AG08395 (cell line): ENCODE measurements at places on chromosomes 5 and 9.

DNA sequence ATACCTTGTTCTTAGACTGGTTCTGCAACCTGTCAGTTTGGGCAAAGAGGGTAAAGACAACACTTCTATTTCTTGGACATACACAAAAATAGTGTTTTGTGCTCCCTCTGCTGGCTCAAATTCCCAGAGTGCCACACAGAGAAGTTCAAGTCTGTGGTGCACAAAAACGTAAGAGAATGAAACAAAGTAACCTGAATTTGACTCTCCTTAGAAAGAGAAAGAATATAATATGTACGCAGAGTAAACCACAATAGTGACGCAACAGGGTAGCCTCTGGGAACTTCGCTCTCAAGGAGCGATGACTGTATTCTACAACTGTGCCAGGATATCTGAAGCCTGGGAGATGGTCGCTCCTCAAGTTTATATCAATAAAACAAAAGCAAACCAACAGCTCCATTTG is 18.5 kb downstream of the DDX31 start:
- peak; percentile 45 for DNase-seq

GRCh38 chr5:172984244-172984953 is 828 bp downstream of the ATP6V0E1 start:
- DNase-seq, result peak; percentile 80

GRCh38 chr5:129398026-129398678 is 61.9 kb upstream of the ADAMTS19 start:
- DNase-seq, result no peak

- no peak for DNase-seq
Measured at GRCh38 chr9:75858497-75859092, 31.9 kb upstream of the PCSK5 start.

GRCh38 chr9:4106760-4107143 is 193.1 kb downstream of the GLIS3 start:
- peak; percentile 62 for DNase-seq

- peak; percentile 93 for DNase-seq
Measured at GRCh38 chr5:73321757-73322436, 126.7 kb downstream of the FOXD1 start.

GRCh38 chr5:1538276-1538675 is 14.5 kb upstream of the LPCAT1 start:
- DNase-seq, result no peak

GRCh38 chr5:76571559-76571958 is 51.6 kb downstream of the F2RL2 start:
- DNase-seq, result no peak

DNA sequence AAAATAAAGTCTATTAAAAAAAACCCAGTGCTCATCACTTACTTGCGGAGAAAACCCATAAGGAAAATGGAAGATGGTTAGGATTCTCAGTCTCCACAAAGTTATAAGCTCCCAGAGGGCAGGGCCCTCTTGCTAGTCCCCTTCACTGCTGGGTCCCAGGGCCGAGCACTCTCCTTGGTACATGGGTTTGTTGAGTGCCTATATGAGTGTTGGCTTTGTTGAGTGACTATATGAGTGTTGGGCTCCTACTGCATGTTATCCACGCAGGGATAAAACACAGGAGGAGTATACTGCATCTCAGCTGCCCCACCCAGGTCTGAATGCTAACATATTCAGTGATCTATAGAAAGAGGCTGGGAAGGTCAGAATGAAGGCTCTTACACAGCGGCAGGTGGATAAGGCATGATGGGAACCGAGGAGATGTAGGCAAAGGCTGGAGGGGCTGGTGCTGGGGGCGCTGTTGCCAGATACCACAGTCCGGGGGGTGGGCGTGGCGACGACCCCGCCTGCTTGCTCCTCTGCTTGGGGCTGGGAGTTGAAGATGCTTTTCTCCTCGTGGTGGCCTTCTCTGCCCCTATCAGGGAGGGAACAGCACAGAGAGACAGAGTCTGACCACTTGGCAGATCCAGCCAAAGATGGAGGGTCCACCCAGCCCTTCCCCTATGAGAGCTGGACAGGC is 11.6 kb downstream of the ORM2 start:
- DNase-seq, result no peak

GRCh38 chr5:59833448-59833847 is 60.1 kb downstream of the PDE4D start:
- DNase-seq, result no peak

GRCh38 chr5:78577071-78577807 is 71.3 kb downstream of the LHFPL2 start:
- DNase-seq, result no peak

- no peak for DNase-seq
Measured at GRCh38 chr9:69292078-69292477, 32.9 kb upstream of the ENTREP1 start.

- no peak for DNase-seq
Measured at GRCh38 chr9:91690540-91691249, 259.3 kb downstream of the ROR2 start.

DNA sequence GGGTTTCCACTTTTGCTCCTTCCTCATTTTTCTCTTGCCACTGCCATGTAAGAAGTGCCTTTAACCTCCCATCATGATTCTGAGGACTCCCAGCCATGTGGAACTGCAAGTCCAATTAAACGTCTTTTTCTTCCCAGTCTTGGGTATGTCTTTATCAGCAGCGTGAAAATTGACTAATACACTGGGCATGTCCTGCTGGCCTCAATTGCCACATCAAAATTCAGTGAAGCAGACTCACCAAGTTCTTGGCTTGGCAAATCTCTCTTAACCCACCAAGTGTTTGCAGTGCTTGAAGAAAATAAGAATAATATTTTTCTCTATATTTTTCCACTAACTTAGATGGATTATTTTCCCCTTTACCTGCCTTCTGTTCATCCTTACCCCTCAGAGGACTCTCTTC is 212.0 kb downstream of the BRINP1 start:
- no peak for DNase-seq

GRCh38 chr9:136529516-136530460 is 16.1 kb downstream of the NOTCH1 start:
- no peak for DNase-seq

DNA sequence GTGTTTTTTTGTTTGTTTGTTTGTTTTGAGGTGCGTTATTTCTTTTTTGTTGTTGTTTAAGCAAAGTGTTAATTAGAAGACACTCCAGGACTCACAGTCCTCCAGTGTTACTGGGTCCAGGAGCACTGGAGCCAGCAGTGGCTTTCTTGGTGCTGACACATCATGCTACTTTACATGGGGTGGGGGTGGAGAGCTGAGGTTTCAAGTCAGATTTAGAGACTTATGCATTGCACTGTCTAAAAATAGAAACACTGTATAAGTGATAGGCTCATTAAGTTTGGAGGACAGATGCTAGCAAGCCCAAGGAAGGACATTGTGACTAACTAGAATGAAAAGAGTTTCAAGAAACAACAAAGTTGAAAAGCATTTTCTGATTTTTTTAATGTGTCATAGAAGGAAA is 2209.2 kb downstream of the MAT2B start:
- no peak for DNase-seq

- no peak for DNase-seq
Measured at GRCh38 chr5:179176571-179177230, 116.5 kb downstream of the ZNF354C start.

DNA sequence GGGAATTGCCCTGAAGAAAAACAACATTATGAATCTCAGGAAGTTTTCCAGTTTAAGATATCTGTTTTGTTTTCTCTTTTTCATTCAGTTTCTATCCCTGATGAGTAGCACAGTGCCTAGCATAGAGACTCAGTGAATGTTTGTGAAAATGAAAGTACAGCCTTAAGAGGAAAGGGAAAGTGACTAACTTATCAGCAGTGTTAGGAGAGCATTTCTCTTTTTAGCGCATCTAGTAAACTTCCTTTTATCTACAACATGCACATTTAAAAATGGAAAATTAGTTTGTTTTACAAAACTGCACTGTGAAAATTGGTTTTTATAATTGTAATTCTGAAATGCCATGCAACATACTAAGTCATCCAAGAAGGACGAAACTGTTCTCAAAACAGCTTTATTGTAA is 110.8 kb downstream of the SMARCA2 start:
- no peak for DNase-seq

GRCh38 chr5:124130816-124131215 is 615.6 kb downstream of the ZNF608 start:
- no peak for DNase-seq

DNA sequence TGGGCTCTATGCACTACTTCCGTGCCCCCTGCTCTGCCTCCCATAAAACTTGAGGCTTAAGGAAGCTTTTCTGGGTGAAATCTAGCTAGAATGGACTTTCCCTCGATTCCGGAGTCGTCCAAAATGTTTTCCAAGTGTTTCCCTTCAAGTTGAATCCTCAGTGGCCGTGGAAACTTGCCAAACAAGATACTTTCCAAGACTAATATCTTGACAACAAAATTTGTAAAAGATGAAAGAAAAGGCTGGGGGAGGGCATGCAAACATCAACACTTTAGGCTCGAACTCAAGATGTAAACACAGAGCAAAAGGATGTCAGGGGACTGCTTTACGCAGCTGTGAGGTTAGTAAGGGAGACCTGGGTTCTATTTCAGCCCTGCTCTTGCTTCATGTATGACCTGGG is 482.8 kb upstream of the KLF4 start:
- no peak for DNase-seq

DNA sequence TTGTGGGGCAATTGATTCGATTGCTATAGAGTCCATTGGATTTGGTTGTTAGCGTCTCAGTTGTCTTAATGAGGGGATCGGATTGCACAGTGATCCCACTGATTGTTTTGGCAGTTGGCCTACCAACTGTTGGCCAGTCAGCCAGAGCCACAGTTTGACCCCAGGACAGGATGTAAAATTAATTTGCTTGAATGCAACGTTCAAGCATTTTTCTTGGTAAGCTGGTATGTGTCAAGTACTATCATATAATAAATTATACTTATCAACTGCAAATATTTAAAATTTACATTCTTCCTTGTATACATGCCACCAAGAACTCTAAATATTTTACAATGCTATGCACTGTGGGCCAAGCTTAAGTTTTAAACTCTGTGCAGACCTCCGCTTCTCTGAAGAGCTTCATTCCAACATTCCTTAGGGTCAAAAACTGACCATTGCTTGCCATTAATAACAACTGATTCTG is 80.4 kb upstream of the OSMR start:
- no peak for DNase-seq

- peak; percentile 71 for DNase-seq
Measured at GRCh38 chr9:92468206-92468605, 14.1 kb downstream of the ASPN start.

DNA sequence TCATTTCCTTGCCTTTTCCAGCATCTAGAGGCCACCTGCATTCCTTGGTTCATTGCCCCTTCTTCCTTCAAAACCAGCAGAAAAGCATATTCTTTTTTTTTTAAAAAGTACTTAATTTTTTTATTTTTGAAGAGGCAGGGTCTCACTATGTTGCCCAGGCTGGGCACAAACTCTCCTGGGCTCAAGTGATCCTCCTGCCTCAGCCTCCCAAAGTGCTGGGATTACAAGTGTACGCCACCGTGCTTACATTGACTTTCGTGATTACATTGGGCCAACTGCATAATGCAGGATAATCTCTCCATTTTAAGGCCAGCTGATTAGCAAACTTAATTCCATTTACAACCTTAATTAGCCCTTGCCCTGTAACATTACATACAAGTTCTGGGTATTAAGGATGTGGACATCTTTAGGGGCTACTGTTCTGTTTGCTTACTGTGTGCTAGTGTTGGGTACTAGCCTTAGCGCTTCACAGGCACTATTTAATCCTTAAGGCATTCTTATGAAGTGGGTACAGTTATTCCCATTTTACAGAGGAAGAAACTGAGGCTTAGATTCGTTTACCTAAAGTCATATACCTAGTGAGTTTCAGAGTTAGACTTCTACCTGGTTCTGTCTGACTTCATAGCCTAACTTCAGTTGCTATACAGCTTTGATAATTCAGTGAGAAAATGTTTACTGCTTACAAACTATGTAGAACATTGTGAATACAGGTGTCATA is 33.7 kb downstream of the SLC25A51 start:
- no peak for DNase-seq

DNA sequence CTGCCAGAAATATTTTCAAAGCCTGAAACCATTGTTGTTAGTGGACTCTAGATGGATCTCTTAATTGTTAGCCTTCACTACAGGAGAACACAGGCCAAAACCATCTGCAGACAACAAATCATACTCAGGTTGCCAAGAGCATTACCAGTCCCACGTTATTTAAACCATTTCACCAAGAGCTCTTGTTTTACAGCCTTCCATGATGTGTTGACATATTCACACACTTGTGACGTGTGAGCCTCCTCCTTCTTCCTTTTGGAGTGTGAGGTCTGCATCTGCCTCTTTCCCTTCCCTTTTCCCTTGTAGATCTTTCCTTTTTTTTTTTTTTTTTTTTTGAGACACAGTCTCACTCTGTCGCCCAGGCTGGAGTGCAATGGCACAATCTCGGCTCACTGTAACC is 279.0 kb downstream of the AUH start:
- DNase-seq, result no peak

DNA sequence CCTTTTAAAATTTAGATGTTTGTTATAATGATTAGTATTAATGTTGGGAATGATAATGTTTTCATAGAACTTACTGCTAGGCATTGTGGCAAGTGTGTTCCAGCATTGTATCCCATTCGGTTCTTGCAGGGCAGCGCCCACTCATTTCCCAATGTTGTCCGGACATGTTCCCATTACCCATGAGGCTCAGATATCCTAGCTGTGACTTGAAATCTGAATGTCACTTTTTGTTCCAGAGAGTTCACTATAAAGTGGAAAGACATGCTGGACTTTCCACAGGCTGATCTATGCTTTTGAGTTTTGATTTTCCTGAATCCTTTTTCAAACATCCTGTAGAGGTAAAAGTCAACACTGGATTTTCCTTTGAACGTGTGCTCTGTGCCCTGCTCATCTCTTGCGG is 329.1 kb downstream of the MARCHF11 start:
- no peak for DNase-seq

- no peak for DNase-seq
Measured at GRCh38 chr9:127098916-127099553, 23.4 kb downstream of the ANGPTL2 start.

DNA sequence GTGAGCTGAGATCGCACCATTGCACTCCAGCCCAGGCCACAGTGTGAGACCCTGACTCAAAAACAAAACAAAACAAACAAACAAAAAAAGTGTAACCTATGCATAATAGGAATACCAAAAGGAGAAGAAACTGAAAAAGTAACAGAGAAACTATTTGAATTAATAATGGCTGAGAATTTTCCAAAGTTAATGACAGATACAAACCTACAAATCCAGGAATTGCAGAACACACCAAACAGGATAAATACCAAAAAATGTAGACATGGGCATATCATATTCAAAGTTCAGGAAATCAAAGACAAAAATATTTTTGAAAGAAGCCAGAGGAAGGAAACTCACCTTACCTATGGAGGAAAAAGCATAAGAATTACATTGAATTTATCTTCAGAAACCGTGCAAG is 383.7 kb upstream of the POU5F2 start:
- DNase-seq, result no peak
